Uterus (tissue), 4 donors: ENCODE measurements at places on chromosomes 4 and X.
A peak's percentile ranks its signal among the peaks of the same experiment; 100 is the strongest.

- no peak for DNase-seq
These were observed 14.9 kb downstream of the RPGR start for GRCh38 chrX:38312436-38312835.

- DNase-seq, result no peak
These were observed 96.2 kb downstream of the RELL1 start for GRCh38 chr4:37590016-37590415.

GRCh38 chr4:106021737-106022410 lies 126.6 kb downstream of the NPNT start:
- DNase-seq, result no peak

DNA sequence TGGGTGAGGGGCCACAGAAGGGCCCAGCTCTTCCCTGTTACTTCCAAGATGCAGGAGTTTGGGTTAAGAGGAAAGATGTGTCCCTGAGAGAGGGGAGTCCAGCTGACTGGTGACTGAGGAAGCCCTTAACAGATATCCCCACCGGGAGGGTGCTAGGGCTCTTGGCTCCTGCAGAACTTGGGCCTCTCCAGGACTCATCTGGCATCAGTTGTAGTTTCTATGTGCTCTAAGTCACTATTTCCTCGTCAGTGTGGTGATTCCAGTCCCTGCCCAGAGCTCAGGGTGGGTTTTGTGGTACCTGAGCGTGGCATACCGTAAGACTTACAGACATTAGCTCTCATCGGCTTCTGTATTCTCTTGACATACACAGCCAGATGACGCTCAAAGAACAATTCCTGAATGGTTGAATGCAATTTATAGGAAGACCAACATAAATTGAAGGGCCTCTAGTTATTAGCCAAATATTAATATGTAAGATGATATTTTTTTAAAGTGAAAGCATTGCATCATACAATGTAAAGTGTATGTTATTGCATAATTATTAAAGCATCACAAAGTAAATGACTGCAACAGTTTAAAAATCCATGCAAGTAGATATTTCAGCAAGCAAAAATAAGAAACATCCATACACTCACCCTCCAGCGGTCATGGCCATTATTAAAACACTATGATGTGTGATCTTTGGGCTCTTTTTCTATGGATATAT lies 195.5 kb downstream of the PTTG2 start:
- no peak for DNase-seq

- DNase-seq, result peak; percentile 40
These were observed 2.2 kb downstream of the PLXNB3 start for GRCh38 chrX:153766098-153766817.

GRCh38 chrX:130696542-130696941 lies 206.5 kb downstream of the ENOX2 start:
- DNase-seq, result no peak

- DNase-seq, result no peak
These were observed 141.9 kb upstream of the STK26 start for GRCh38 chrX:131881194-131881593.

GRCh38 chr4:151485541-151486131 lies 76.7 kb downstream of the FHIP1A start:
- no peak for DNase-seq

DNA sequence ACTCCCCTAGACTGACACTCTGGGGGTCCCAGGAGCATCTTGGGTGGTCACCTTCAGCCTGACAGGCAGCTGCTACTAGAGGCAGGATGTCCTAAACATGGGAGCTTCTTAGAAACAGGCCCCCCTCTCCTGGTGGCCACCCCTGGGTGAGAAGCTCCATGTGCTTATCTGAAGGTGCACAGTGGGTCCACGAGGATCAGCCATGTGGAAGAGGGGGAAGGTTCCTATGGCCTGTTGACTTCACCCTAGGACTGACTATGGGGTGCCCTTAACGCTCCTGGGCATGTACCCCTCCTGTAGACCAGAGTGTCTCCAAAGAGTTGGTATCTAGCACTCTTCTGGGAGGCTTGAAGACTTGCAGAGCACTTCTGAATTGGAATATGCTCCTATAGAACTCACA lies 22.9 kb upstream of the WDR1 start:
- DNase-seq, result no peak

GRCh38 chrX:54049801-54050200 lies 5.5 kb upstream of the PHF8 start:
- no peak for DNase-seq

- DNase-seq, result no peak
These were observed 129.1 kb downstream of the RCHY1 start for GRCh38 chr4:75385106-75385505.

DNA sequence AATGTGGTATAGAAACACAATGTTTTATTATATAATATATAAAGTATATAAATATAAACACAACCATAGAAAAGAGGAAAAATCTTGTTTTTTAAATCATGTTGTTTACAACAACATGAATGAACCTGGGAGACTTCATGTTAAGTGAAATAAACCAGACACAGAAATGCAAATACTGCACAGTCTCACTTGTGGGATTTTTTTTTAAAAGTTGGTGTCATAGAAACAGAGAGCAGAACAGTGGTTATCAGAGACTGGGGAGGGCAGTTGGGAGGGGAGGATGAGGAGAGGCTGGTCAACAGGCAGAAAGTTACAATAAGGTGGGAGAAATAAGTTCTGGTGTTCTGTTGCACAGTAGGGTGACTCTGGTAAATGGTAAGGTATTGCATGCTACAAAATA lies 57.1 kb downstream of the FREM3 start:
- no peak for DNase-seq

- DNase-seq, result no peak
These were observed 90.2 kb upstream of the DCLK2 start for GRCh38 chr4:149988087-149988410.

DNA sequence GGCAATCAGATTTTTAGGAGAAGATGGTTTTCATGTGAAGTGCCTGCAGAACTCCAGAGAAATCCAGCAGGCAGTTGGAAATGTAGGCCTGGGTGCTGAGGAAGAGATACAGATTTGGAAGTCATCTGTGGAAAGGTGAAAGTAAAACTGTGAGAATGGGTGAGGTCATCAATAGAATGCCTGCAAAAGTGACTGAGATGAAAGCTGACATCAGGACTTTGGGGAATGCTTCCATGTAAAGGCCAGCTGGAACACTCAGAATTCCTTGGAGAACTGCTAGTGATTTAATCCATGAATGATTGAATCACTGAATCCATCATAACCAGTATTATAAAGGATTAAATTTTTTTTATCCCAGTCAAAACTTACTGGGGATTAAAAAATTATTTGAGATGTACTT lies 124.5 kb upstream of the GIMD1 start:
- no peak for DNase-seq

DNA sequence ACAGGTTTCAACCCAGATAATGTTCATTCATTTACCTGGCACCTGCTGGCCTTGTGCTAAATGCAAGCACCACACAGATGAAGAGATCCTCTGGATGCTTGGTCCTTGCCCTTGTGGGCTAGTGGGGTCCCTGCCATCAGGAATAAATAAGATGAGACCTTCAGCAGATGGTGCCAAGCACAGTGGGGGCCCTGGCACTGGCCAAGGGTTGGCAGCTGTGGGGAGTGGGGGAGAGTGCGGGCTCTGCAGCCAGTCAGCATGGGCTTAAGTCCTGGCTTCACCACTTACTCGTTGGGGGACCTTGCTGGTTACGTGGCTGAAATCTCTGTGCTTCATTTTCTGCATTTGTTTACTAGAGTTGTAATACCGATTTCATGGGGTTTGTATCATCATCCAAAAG lies 6.9 kb downstream of the LAP3 start:
- no peak for DNase-seq

GRCh38 chr4:99644453-99644852 lies 13.2 kb downstream of the C4orf54 start:
- DNase-seq, result no peak

GRCh38 chr4:66052426-66052825 lies 382.1 kb upstream of the EPHA5 start:
- no peak for DNase-seq

GRCh38 chrX:107146670-107147069 lies 28.0 kb upstream of the RBM41 start:
- no peak for DNase-seq

DNA sequence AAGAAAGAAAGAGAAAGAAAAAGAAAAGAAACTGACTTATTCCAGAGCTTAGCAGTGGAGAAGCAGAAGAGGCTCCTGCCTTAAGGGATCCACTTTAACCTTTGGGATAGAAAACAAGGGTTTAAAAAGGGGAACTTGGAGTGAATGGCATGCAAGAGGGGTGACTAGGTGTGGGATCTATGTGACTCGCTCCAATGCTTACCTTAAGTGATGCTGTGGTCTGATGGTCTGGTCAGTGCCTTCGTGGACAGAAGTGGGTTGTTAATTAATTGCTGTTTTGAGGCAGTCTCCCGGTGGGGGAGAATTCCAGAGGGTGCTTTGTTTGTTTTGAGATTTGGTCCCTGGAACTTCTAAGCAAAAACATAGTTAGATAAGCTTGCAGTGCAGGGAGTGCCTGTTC lies 21.1 kb upstream of the RHOXF1 start:
- DNase-seq, result no peak

DNA sequence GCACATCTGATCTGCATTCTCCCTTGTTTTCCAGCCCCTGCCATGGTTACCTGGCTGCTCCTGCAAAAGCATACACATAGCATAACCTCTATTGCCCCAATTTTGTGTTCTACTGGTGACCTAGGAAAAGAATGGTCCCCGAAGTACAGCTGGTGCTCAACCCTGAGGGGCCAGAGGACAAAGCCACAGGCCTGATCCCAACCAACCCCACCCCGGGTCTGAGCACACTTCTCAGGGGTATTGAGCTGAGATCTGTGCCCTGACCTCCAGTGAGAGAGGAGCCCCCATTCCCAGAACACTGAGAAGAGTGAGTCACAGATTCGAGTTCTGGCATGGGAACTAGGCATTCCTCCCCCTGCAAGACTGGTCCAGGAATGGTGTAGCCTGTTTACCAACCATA lies 465.5 kb upstream of the ACTRT1 start:
- DNase-seq, result no peak

DNA sequence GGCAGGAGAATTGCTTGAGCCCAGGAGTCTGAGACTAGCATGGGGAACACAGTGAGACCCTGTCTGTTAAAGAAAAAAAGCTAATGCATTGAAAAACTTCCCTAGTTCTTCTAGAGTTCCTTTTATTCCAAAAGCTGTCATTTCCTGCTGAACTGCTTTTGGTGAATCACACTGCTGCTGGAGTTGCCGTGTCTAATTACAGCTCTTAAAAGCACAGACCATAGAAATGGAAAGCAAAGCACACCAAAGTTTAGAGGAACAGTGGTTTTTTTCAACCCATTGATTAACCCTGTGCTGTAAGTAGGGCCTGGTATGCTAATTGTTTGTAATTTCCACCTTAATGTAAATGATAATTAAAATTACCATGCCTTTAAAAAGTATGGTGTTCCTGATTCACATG lies 52.4 kb downstream of the SEPTIN11 start:
- no peak for DNase-seq

GRCh38 chr4:77695774-77696173 lies 90.2 kb downstream of the CXCL13 start:
- no peak for DNase-seq

- DNase-seq, result no peak
These were observed 157.1 kb upstream of the PACRGL start for GRCh38 chr4:20543131-20543530.

DNA sequence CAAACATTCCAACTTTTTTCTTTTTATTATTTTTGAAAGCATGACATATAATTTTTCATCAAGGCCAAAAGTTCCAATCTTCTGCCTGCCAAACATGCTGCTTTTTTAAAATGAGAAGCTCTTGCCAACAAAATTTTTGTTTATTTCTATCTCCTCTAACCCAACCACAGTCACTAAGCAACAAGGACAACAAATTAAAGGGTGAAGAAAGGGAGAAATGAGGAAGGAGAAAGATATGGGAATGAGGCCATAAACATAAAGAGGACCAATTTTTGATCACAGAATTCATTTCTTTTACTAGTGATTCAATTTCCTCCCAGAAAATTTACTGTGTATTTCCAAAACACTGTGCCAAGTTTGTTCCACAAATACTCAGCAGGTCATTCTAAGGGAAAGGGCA lies 537.0 kb upstream of the DIAPH2 start:
- DNase-seq, result no peak

- no peak for DNase-seq
These were observed 53.4 kb downstream of the KDR start for GRCh38 chr4:55071951-55072350.

GRCh38 chrX:40087425-40088298 lies 10.1 kb downstream of the BCOR start:
- DNase-seq, result no peak

DNA sequence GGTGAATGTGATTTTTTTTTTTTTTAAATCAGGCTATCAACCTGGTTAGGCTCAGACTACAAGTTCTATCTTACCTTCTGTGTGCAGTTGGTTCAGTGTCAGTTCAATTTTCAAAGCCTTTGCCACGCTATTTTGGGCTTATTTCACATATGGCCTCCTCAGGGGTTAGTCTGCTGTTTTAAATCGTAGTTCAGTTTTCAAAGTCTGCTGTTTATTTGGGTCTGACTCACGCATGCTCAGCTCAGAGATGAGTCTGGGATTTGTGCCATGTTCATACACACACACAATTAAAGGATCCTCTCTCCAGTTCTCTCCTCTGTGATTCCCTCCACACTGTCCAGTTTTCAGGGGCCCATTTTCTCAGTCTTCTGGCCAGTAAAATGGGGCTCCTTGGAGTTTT lies 32.3 kb upstream of the ZFX start:
- peak; percentile 37 for DNase-seq

DNA sequence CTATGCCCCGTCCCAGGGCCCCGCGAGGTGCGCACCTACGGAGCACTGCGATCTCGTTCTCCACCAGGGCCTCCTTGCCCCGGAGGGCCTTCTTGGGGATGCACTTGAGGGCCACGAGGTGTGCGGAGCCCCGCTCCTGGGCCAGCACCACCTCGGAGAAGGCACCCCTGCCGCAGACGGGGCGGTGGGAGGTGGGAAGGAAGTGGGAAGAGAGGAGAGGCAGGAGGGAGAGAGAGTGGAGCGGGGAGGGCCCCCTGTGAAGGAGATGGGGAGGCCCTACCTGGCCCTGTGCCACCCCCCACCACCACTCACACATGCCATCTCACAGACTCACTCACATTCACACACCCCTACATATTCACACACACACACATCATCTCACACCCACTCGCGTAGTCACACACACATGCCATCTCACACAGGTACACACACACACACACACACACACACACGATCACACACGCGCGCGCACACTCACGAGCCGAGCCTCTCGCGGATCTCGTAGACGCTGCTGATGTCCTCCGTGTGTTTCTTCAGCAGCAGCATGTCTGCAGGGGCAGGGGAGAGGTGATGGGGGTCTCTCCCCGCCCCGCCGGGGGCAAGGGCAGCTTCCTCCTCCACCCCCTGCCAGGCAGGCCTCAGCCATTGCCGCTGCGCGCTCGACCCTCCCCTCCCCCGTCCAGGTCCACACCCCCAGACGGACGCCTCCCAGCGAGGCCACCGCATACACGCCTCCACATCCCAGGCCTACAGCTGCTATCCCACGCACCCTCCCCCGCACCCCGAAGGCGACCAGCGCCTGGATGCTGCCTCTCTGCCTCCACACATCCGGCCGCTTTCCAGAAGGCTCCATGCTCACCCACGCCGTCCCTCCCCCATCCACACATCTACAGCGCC lies 834 bp downstream of the PNCK start:
- DNase-seq, result no peak
